ENCODE measurements at places on chromosomes 1 and 21. TPM values are rescaled to one million over a fixed set of nuclear protein-coding genes. Genes with fewer than 3 reads are reported as not detected.
A peak's percentile ranks its signal among the peaks of the same experiment; 100 is the strongest.

The DNASE2B gene
- not detected for total RNA-seq

The MCOLN2 gene
- 0.15 TPM for total RNA-seq

The NCF2 gene
- 3.6 TPM for total RNA-seq

The ERG gene
- total RNA-seq: 16.3 TPM

The SRSF10 gene
- total RNA-seq: 99.1 TPM

The GPR25 gene
- not detected for total RNA-seq

- no peak overlapping the region for H3K4me3 ChIP-seq
- no peaks in the 10 kb centered on the region for H3K27me3 ChIP-seq
- no peaks in the 10 kb centered on the region for H3K36me3 ChIP-seq
- H3K27ac ChIP-seq: no peak overlapping the region
- no peaks in the 10 kb centered on the region for H3K4me1 ChIP-seq
Measured at GRCh38 chr1:174858301-174858700, 141.4 kb upstream of the CACYBP start.

DNA sequence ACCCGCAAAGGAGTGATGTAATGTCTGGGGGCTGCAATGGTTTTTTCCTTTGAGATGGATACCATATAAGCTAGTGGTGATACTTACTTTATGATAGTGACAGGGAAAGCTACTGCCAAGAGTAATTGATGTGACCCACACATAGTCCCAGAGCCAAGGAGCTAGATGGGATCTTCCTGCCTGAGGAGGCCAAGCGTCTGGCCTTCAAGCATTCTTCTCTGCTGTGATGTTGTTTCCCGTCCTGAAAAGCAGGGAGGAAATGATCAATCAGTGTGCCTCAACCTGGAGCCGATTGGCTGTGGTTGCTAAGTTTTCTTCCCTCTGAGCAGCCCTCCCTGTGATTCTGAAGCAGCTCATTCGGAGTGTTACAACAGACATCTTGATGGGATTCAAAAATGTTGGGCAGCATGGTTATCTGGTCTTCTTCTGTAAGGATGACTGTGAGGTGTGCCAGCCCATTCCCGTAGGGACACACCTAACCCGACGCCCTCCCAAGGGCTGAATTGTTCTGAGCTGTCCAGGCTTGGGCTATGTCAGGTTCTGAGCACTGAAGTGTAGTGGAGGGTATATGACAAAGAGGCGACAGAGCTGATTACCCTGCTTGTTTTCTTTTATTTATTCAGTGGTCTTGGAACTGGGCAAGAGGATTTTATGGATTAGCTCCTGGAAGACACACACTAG is 56.7 kb downstream of the UCK2 start:
- no peak for DNase-seq
- H3K4me1 ChIP-seq: no peaks in the 10 kb centered on the region
- H3K36me3 ChIP-seq: no peaks in the 10 kb centered on the region
- H3K27me3 ChIP-seq: no peaks in the 10 kb centered on the region
- no peak overlapping the region for H3K4me3 ChIP-seq

DNA sequence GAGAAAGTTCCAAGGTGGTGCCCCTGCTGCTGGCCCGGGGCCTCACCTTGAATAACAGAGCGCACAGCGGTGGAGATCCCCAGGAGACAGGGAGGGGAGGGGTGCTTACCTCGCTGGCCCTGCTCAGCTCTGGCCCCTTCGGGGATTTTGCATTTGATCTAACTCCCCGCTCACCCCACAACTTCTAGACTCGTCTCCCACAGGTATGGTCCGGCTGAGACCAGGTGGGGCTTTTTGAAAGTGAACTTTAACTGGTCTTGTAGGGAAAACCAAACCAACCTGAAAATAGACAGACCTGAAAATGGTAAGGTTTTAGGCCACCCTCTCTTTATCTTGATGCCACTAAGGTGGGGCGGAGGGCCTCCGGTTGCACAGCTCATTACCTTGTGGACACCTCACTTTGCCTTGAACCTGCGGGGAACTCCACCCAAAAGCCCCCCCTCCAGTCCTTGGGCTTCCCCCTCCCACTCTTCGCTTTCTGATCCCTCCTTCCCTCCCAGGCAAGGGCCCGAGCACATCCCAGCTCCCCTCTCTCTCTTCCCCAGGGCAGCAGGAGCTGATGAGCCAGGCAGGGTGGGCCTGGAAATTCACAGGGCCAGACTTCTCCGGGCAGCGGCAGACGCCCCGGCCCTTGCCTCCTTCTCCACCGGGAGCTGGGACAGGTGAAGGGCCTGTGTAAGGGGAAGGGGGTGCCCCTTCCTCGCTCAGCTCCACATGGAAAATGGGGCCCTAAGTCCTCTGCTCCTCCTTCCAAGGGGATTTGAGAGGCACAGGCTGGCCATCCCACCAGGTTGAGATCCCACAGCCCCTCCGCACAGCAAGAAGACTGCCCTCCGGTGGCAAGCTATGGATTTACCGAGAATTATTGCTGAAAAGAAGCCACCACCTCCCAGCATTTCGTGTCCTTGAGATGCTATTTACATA is 16.1 kb downstream of the TNFRSF8 start:
- no peaks in the 10 kb centered on the region for H3K36me3 ChIP-seq
- H3K4me1 ChIP-seq: peaks cover 2% of the 10 kb centered on the region
- H3K4me3 ChIP-seq: no peak overlapping the region
- peak; percentile 65 for DNase-seq
- H3K27me3 ChIP-seq: no peaks in the 10 kb centered on the region

GRCh38 chr1:12153181-12153785 is 13.5 kb upstream of the TNFRSF1B start:
- H3K36me3 ChIP-seq: no peaks in the 10 kb centered on the region
- no peak overlapping the region for H3K4me3 ChIP-seq
- no peaks in the 10 kb centered on the region for H3K27me3 ChIP-seq

DNA sequence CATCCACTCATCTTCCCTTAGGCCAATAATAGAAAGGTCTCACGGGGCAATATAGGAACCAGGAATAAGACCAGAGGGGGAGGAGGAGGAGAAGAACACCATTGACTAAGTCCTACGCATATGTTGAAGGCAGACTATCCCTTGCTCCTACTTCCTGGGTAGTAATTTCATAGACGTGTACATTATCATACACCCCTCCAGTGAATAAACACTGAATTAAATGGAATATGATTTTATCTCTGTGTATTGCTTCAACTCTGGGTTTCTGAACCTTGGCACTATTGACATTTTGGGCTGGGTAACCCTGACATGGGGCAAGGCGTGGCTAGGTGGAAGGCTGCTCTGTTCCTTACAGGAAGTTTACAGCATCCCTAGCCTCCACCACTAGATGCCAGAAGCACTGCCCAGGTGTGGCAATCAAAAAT is 17.3 kb upstream of the FHAD1 start:
- H3K27ac ChIP-seq: no peak overlapping the region
- no peak for DNase-seq
- H3K4me3 ChIP-seq: no peak overlapping the region
- H3K4me1 ChIP-seq: no peaks in the 10 kb centered on the region
- H3K36me3 ChIP-seq: no peaks in the 10 kb centered on the region

- no peaks in the 10 kb centered on the region for H3K36me3 ChIP-seq
- H3K27me3 ChIP-seq: no peaks in the 10 kb centered on the region
- DNase-seq: no peak
- H3K27ac ChIP-seq: no peak overlapping the region
Measured at GRCh38 chr1:177799746-177800145, 170.1 kb downstream of the SEC16B start.

DNA sequence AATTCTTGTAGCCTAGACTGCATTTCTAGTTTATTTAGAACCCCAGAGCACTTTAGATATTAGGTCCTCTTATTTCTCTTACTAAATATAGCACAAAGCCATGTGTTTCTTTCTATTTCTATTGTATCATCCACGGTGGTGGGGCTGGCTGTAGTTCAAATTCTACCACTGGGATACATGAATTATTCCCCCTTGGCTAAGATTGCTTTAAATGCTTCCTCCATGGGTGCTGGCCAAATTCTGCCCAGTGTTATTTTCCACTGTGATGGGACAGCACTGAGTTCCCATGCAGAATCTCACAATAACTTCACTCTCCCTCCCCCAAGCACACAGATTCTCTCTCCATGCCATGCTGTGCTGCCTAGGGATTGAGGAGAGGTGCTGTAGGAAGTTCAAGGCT is 41.5 kb upstream of the GBP6 start:
- H3K27ac ChIP-seq: no peak overlapping the region
- no peak overlapping the region for H3K4me3 ChIP-seq
- no peaks in the 10 kb centered on the region for H3K36me3 ChIP-seq
- H3K4me1 ChIP-seq: no peaks in the 10 kb centered on the region
- DNase-seq: no peak

GRCh38 chr1:223700942-223701637 is 11.2 kb upstream of the CAPN2 start:
- H3K27ac ChIP-seq: peak overlapping the region; percentile 39
- no peaks in the 10 kb centered on the region for H3K36me3 ChIP-seq
- DNase-seq: peak; percentile 73
- no peak overlapping the region for H3K4me3 ChIP-seq
- no peaks in the 10 kb centered on the region for H3K27me3 ChIP-seq

DNA sequence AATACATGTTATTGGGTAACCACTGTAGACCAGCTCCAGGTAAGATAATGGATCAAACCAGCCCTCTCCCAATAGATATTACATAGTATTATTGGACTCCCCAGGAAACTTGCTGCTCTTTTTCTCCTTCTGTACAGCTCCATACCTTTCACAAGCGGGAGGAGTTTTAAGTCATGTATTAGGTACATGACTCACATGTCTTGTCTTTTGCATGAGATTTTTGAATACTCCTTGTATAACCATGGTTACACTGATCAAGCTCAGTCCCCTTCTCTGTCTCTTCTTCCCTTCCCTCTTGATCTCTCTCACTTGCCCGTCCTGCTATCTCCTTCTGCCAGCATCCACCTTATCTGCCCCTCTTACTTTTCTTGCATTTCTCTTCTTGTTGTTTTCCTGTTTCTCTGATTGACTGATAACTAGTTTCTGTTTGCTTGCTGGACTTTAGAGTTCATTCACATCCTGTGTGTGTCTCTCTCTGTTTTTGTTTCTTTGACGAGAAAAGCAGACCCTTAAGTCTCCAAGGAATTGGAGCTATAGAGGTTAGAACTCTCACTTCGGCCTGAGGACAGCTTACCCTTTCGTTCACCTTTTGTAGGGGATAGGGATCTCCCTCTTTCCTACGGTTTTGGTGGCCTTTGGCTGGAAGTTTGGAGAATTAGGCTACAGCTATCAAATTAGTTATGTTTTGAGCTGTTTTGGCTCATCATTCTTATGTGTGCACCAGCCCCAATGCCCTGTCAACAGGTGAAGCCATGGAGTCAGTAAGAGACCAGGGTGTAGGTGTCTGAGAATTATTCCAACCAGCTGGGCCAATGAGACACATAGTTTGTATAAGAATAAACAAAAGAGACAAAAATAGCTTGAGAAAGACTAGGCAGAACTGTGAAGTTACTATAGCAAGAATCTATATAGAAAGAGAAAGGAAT is 49.0 kb upstream of the ASB17 start:
- H3K27ac ChIP-seq: no peak overlapping the region
- H3K27me3 ChIP-seq: no peaks in the 10 kb centered on the region
- no peaks in the 10 kb centered on the region for H3K36me3 ChIP-seq

DNA sequence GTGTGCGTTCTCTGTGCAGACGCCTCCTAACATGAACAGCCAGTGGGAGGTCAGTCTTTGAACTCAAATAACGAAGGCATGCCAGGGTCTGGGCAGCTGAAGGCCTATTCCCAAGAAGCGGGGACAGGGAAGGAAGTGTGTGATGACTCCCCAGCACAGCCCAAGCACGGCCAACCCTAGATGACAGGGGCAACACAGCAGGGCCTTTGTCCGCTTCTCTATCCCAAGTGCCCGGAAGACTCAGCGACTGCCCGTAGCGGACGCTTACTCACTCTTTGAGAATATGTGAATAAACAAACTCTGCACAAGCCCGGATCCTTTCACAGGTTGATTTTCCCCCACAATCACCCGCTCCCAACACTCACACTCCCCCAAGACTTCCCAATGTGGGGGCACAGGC is 11.2 kb downstream of the C1orf198 start:
- DNase-seq: no peak
- H3K36me3 ChIP-seq: no peaks in the 10 kb centered on the region
- H3K27ac ChIP-seq: no peak overlapping the region
- H3K4me3 ChIP-seq: no peak overlapping the region
- no peaks in the 10 kb centered on the region for H3K27me3 ChIP-seq

DNA sequence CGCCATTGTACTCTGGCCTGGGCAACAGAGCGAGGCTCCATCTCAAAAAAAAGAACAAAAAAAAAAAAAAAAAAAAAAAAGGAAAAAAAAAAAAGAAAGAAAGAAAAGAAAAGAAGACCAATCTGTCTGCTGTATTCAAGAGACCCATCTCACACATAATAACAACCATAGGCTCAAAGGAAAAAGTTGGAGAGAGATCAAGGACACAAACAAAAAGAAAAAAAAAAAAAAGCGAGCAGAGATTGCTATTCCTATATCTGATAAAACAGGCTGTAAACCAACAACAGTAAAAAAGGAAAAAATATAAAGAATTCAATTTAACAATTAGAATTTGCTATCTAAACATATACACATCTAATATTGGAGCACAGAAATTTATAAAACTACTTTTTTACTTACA is 150.4 kb downstream of the BRINP3 start:
- H3K4me1 ChIP-seq: no peaks in the 10 kb centered on the region
- H3K27ac ChIP-seq: no peak overlapping the region
- no peak for DNase-seq
- H3K36me3 ChIP-seq: no peaks in the 10 kb centered on the region
- H3K27me3 ChIP-seq: no peaks in the 10 kb centered on the region

DNA sequence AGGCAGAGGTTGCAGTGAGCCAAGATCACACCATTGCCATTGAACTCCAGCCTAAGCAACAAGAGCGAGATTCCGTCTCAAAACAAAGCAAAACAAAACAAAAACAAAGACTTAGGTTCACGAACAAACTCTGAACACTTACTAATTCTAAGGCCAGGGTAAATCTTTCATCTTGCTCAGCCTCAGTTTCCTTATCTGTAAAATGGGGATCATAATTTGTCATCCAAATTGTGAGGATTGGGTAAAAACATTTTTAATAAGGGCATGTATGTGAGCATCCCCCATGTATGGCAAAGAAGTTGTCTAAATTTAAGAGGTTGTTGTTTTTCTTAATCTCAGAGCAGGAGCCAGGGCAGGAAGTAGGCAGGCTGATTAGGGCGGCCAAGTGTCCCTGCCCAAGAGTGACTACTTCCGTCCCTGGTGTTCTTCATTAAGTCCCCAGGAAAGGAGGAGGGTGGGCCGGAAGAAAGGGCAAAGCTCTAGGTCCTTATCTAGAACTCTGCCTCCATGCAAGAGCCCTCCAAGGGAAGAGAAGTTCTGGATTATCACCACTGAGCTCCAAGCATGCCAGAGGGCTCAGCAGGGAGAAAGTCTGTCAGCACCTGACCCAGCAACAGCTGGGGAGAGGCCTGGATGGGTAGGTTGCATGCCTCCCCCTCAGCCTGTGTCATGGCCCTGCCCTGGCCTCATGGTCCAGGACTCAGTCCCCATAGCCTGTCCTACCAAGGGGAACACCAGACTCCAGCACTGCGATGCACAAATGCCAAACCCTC is 49.9 kb upstream of the CLIC4 start:
- H3K36me3 ChIP-seq: no peaks in the 10 kb centered on the region
- DNase-seq: no peak
- no peak overlapping the region for H3K4me3 ChIP-seq
- peaks cover 2% of the 10 kb centered on the region for H3K4me1 ChIP-seq

GRCh38 chr1:154499446-154499845 is 2.6 kb upstream of the TDRD10 start:
- H3K36me3 ChIP-seq: no peaks in the 10 kb centered on the region
- DNase-seq: no peak
- H3K27ac ChIP-seq: no peak overlapping the region
- H3K4me1 ChIP-seq: peaks cover 5% of the 10 kb centered on the region
- no peak overlapping the region for H3K4me3 ChIP-seq

- no peak overlapping the region for H3K4me3 ChIP-seq
- no peaks in the 10 kb centered on the region for H3K36me3 ChIP-seq
- peaks cover 7% of the 10 kb centered on the region for H3K4me1 ChIP-seq
- no peak for DNase-seq
Measured at GRCh38 chr1:207021876-207022596, 10.5 kb downstream of the C1orf116 start.

Data from ovary (tissue), 10 donors.